ENCODE measurements at places on chromosomes 2 and 18. TPM values are rescaled to one million over a fixed set of nuclear protein-coding genes. Genes with fewer than 3 reads are reported as not detected.

The ATP6V1B1 gene
- not detected for total RNA-seq

The ABCB11 gene
- total RNA-seq, result 0.16 TPM

The POTEI gene
- not detected for total RNA-seq

The SAG gene
- total RNA-seq, result not detected

The SCN2A gene
- 219 TPM for total RNA-seq

The GALNT13 gene
- 28.4 TPM for total RNA-seq

The CLEC4F gene
- total RNA-seq, result not detected

The PLB1 gene
- 2.3 TPM for total RNA-seq

The MARCHF4 gene
- total RNA-seq, result 8.7 TPM

The CCDC74A gene
- total RNA-seq, result 4.1 TPM

The RIT2 gene
- total RNA-seq, result 21.8 TPM

The MTX2 gene
- 50.5 TPM for total RNA-seq

The SCG2 gene
- 52.9 TPM for total RNA-seq

The XIRP2 gene
- total RNA-seq, result 0.78 TPM

GRCh38 chr2:26355038-26355995 lies 8.7 kb upstream of the ADGRF3 start:
- no peak for DNase-seq

DNA sequence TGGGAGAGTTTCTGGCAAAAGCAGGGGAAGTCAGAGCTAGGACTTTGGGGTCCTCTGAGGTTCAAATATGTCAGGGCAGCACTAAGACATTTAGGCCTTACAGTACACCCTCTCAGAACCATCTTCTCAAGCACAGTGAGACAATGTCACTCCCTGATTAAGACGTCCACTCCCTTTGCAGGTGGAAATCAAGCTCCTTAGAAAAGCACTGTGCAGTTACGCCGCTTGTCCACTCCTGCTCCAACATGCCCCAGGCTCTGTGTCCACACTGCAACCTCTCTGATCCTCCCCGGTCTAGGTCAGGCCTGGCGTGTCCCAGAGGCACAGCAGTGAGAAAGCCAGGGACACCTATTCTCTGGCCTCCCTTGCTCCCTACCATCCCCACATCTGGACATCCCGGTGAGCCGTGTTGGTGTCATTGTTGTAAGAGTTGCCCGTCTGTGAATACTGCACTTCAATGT lies 528.6 kb upstream of the ID2 start:
- DNase-seq, result no peak

- no peak for DNase-seq
Observed at GRCh38 chr2:221449406-221449805, 122.7 kb downstream of the EPHA4 start.

GRCh38 chr2:178109813-178110212 lies 2.4 kb upstream of the RBM45 start:
- DNase-seq, result no peak

DNA sequence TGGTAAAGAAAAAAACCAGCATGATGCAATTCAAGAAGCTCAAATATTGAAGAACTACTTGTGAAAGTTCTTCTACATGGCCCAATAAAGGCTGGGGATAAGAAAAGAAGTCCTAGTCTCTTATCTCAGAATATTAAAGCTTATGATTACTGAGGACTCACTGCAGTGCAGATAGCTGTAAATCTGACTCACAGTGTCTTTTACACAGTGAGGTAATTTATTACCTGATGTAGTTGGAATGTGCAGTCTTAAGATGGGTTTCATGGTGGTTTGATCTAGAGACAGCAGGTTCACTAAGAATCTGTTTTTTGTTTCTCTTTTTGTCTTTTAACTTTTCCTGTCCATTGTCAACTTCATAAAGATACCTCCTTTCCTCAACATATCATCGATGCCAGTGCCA lies 484.0 kb upstream of the MAP2 start:
- no peak for DNase-seq

- DNase-seq, result no peak
Observed at GRCh38 chr2:10169581-10169980, 47.0 kb downstream of the RRM2 start.

GRCh38 chr18:7414459-7414858 lies 152.7 kb upstream of the PTPRM start:
- no peak for DNase-seq

DNA sequence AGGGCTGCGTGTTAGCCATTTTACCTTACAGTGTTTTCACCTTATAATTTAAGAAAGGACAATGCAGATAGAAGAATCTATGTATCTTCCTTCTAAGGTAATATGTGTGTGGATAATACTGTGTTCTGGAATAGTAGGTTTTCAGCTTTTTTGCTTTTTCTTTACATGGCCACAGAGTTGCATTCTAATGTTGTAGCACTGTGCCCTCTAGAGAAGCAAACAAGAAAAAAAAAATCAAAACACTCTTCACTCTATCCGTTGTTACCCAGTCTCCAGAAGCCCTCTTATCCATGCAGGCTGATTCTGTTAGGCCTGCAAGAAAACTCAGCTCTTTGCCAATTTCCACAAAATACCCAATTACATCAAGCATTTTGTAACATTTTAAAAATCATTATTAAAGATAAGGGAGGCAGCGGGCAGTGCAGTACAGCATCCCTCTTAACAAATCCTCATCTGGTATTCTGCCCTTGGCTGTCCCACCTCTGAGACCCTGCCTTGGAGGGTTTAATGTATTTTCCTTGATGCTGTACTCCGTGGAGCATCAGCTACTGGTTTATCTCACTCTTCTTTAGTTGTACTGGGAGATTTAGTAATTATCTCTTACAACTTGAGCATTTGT lies 41.8 kb downstream of the CDH7 start:
- no peak for DNase-seq

DNA sequence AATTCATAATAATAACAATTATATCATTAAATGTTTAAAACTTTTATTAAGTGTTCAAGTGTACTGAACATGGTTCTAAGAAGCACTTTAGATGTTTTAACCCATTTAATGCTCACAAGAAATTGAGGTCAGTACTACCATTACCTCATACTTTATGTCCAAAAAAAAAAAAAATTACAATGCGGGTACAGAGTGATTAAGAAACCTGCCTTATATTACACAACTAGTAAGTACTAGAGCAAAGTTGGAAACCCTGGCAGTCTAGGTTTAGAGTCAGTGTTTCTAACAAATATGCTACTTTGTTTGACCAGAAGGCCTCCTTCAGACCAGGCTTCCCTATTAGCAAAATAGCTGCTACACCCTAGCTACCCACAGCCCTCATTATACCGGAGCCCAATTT lies 28.5 kb downstream of the PLEKHM3 start:
- DNase-seq, result no peak

DNA sequence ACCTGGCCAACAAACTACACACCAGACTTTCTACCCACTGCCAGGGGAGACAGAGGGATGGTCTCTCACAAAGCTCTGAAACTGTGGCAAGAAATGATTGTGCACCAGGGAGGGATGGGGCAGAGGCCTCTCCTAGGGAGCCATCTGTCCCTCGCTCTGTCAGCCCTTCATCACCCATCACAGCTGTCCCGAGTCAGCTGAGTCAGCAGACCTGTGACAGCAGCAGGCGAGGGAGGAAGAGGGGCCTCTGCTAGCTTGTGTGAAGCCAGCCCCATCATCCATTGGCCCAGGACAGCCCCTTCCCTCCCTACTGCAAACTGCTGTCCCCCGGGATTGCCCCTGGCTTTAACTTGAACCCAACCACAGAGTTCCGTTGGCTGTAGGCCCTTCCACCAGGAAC lies 5.0 kb downstream of the SH2D6 start:
- no peak for DNase-seq

DNA sequence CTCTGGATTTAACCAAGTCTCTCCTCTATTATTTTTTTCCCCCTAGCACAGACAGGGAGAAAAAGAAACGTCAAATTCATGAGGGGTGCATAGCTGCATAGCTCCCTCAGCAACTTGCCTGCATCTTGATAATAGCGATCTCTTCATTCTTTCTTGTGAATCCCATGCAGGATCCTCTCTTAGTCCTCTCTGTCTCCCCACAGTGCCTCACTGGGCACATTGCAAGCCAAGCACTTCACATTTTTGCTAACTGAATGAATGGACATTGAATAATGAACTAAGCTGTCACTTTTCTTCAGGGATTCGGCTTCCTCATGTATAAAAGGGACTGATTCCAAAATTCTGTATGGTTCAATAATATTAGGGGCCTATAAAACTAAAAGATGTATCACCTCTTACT lies 2.9 kb upstream of the EPB41L3 start:
- peak; percentile 18 for DNase-seq

GRCh38 chr18:46310258-46310657 lies 206.1 kb downstream of the HAUS1 start:
- DNase-seq, result no peak

GRCh38 chr2:231795525-231796327 lies 9.5 kb downstream of the COPS7B start:
- no peak for DNase-seq

DNA sequence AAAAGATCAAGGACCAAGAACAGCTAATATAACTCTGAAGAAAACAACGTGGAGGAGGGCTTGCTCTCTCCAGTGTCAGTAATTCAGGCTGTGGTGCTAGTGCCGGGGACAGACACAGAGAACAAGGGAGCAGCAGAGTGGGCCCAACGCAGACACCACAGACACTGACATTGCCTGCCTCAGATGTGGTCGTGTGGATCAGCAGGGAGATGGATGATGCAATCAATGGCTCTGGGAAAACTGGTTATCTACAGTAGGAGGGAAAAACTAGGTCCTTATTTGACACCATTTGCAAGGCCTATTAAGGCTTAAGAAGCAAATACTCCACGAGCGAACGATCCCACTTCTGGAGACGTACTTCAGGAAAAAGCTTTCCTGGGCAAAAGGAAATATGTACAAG lies 36.1 kb downstream of the HDLBP start:
- no peak for DNase-seq

- DNase-seq, result no peak
Observed at GRCh38 chr2:128362176-128362888, 43.7 kb upstream of the HS6ST1 start.

GRCh38 chr2:54534221-54534620 lies 78.1 kb downstream of the SPTBN1 start:
- no peak for DNase-seq

DNA sequence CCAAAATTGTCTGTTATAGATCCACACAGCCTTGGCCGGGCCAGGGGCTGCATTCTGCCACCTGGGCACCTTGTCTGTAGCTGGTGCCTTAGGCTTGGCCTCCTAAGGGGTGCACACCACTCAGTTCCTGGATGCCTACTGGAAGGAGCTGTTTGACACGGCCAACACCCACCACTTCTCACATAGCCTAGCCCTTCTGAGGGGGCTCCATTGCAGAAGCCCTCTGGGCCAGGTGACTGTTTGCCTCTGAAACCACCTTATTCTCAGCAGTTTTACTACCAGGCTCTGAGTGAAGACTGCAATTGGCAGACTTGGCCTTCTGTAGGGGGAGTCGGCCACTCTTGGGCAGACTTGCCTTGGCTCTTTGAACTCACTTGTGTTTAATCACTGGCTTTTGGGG lies 39.5 kb downstream of the EPHA4 start:
- DNase-seq, result no peak

DNA sequence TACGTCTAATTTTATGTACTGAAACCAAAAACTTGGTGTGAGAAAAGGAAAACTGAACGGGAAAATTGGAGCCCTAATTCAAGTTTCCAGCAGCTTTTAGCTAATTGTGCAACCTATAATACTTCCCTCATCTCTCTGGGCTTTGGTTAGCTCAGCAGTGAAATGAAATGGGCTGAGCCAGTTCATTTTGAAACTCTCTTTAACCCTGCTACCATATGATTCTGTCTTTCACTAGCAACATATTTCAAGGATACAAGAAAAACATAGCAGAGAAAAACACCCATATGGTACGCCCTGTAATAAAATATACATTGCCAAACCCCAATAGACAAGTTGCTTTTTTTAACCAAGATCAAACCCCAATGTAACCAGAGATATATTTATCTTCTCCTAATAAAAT lies 799 bp downstream of the SYT4 start:
- DNase-seq, result no peak

DNA sequence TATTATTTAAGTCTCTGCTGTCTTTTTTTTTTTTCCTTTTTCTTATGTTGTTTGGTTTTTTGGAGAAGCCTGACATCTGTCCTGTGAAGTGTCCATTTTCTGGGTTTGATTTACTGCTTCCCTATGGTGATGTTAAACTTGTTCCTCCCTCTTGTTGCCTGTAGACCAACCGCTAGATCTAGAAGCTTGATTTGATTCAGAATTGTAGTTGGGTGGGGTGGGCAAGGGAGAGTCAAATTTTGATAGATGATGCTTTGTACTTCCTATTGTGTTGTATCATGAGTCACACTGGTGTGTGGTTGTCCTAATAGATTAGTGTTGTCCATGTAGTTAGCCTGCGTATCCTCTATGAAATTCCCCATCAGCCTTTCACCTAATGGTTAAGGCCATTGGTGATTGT lies 35.4 kb downstream of the CAB39 start:
- no peak for DNase-seq

GRCh38 chr2:144042751-144043150 lies 477.2 kb downstream of the ZEB2 start:
- no peak for DNase-seq
